Activated T-helper 1 cell treated with Interleukin-2 at 50 U/mL for 16 hours (primary cell): ENCODE measurements at places on chromosomes 6 and 20.
A peak's percentile ranks its signal among the peaks of the same experiment; 100 is the strongest.

GRCh38 chr20:12086359-12086758, 168.7 kb downstream of the BTBD3 start:
- no peak for DNase-seq

GRCh38 chr6:136549300-136550044, 750 bp downstream of the MAP7 start:
- no peak for DNase-seq

DNA sequence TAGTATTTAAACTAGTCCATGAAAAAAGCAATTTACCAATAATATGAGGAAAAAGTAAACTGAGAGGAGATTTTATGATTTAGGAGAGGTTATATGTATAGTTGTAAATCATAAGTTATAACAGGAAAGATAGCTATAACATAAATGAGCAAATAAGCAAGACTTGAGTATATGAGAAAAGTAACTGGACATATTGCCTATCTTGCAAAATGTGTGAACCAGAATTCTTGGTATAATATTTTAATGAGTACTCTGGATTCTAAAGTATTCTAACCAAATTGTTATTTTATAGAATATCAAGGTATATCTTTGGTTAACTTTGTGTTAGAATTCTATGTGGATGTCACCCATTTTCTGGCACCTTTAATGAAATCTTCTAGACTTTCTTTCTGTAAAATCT, 124.6 kb downstream of the PHF3 start:
- no peak for DNase-seq

- peak; percentile 32 for DNase-seq
These were observed 48.4 kb downstream of the CPXM1 start for GRCh38 chr20:2751878-2752566.

DNA sequence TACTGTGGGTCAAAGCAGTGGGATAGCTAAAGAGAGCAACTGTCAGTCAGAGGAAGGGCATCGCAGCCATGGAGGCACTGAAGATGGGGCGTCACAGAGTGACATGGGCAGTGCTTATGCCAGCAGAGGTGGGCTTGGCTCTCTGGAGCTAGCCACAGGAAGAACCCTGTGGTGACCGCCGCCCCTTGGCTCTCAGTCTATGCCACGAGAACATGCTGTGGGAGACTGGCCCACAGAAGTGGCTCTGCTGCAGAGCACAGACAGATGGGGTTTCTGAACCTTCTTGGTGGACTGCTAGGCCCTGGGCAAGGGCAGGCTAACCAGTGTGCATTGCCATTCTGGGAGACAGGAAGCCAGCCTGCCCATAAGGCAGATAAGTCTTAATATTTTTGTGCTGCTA, 290.0 kb upstream of the SUPT3H start:
- no peak for DNase-seq
